ENCODE measurements at places on chromosomes 4 and X.

- DNase-seq: no peak
These were observed 1.2 kb downstream of the USP46 start for GRCh38 chr4:52657618-52658501.

DNA sequence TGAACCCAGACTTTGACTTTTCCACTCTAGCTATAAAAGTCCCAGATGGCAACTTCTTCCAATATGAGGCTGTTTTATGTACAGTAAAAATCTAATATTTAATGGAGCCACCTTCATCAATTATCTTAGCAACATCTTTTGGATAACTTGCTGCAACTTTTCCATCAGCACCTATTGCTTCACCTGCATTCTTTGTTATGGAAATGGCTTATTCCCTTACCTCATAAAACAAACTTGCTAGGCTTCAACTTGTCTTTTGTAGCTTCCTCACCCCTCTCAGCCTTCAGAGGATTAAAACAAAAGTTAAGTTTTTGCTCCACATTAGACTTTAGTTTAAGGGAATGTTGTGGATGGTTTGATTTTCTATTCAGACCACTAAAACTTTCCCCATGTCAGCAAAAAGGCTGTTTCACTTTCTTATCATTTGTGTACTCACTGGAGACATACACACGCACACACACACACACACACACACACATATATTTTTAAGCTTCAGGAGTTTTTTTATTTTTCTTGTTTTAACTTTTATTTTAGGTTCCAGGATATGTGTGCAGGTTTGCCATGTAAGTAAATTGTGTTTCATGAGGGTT lies 1296.1 kb upstream of the PABPC4L start:
- no peak for DNase-seq

DNA sequence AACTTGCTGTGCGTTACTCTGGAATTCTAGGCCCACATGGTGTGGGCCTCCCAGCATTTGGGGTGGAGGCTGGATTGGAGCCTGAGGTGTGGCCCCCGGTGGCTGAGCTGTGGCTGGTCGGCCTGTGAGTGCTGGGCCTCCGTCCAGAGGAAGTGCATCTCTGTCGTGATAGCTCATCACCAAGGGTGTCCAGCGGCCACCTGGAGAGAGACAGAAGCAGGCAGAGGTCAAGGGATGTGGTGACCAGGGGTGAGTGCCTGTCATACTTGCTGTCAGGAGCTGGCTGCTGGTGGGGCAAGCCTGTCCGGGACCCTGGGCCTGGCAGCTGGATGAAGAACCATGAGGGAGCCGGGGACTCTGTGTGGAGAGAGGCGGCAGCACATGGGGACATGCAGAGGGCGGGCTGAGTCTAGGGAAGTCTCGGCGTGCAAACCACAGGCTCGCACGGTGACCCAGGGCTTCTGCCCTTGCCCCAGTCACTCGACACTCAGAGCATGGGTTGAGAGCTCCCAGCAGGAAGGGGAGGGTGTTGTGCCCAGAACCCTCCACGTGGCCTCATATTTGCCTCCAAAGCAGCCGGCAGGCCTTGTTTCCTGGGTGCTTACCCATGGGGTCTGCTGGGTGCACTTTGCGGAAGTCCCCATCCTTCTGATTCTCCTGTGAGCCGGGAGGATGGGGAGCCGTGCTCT lies 6.2 kb downstream of the SORCS2 start:
- no peak for DNase-seq

DNA sequence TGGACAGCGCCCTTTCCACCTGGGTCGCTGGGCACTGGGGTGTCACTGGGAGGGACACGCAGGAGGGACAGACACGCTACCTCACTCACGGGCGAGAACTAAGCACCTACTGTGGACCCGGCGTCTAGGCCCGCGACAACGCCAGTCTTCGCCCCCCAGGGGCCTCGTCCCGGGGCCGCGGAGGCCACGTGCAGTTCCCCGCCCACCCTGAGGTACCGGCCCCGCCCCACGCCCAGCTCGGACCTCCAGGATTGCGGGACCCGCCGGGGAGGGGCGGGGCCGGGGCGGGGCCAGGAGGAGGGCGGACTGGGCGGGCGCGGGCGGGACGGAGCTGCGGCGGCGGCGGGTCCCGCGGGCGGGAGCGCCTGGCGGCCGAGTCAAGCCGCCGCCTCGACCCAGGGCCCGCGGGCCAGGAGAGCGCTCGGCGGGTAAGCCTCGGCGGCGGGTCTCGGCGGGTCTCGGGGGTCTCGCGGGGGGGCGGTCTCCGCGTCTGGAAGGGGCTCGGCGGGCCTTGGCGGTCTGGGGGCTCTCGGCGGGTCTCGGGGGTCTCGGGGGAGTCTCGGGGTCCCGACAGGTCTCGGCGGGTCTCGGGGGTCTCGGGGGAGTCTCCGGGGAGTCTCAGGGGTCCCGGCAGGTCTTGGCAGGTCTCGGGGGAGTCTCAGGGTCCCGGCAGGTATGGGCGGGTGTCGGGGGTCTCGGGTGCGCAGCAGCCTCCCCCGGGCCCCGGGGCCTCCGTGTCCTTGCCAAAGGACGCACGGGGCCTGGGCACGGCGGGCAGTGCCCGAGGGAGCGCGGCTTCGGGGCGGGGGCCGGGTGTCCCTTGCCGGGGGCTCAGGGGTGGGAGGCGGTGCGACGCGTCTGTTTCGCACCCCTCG lies at the start of gene SH3BP2:
Gene SH3BP2 (plus strand): TSS at position 375 of the 875 bp plus-strand sequence. CDS start 27,533 bp downstream, outside the sequence.
- no peak for DNase-seq

GRCh38 chrX:54089191-54089590 lies 44.9 kb upstream of the PHF8 start:
- DNase-seq: no peak

Measured in COR-L47 (cell line).